ENCODE measurements at places on chromosomes 1 and 21.

GRCh38 chr1:890661-891060, 33.1 kb upstream of the SAMD11 start:
- no peak for DNase-seq

- DNase-seq = no peak
Measured at GRCh38 chr1:225653463-225654276, 747 bp upstream of the ENAH start.

- DNase-seq = no peak
Measured at GRCh38 chr1:1128454-1129139, 12.7 kb upstream of the C1orf159 start.

GRCh38 chr1:197017558-197018146, 40.3 kb downstream of the CFHR5 start:
- DNase-seq = no peak

GRCh38 chr1:85363521-85363920, 87.1 kb upstream of the BCL10 start:
- DNase-seq = no peak

DNA sequence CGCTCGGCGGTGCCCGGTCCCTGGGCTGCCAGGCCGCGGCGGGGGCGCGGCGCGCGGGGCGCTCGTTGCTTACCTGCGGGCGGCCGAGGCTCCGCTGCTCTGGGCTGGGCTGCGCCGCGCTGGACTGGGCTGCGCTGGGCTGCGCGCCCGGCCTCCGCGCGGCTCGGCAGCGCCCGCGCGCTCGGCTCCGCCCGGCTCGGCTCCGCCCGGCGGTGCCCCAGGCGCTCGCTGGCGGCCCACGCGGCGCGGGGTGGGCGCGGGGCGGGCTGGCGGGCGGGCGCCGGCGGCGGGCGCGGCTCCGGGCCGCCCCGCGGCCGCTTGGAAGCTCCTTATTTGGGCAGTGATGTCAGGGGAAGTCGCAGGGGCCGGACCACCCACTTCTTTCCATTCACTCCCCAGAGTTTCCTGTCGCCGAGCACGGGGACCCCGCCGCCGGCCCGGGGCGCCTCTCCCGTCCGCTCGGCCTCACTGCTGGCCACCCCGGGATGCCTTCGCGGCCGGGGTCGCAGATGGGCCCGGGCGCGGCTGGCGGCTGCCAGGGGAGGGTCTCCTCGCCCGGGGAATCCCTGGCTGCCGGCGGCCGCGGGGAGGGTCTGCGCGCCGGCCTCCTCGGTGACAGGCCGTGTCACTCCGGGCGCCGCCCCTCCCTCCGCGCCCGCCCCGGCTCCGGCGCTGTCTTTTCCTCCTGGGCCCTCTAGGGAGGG, 177.7 kb upstream of the EDN2 start:
- peak; percentile 74 for DNase-seq

GRCh38 chr1:240092301-240093119, 827 bp downstream of the FMN2 start:
- no peak for DNase-seq

GRCh38 chr1:22741118-22741517, 30.5 kb downstream of the EPHB2 start:
- no peak for DNase-seq

GRCh38 chr1:206507284-206508129, at the start of gene RASSF5:
Gene RASSF5 (plus strand): TSS chr1:206507531. CDS start chr1:206507603, 72 bp downstream.
- peak; percentile 78 for DNase-seq

GRCh38 chr1:8378981-8379470, 61.1 kb downstream of the SLC45A1 start:
- DNase-seq = no peak

GRCh38 chr21:46095814-46096595, 1.9 kb upstream of the COL6A2 start:
- DNase-seq = no peak

GRCh38 chr1:38891753-38892152, 10.4 kb upstream of the GJA9 start:
- no peak for DNase-seq

DNA sequence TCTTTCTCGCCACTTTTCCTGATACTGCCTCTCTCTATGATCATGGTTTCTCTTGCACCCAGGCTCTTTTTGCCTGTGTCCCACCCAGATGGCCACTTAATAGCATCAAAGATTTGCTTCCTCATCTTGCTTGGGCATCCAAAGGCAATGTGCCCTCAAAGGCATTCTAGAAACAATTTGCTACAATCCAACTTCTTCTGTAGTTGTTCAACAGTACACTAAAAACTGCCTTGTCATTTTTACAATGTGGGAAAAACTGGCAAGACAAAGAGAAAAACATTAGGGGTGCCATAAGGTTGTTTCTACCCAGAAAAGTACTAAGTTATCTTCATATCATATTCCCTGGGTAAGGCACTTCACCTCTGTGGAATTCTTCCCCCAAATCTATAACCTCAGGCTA, 16.5 kb upstream of the KLF18 start:
- DNase-seq = no peak

GRCh38 chr1:201648066-201648906, 109.4 kb downstream of the NAV1 start:
- no peak for DNase-seq

GRCh38 chr21:43847301-43847700, 17.7 kb upstream of the AGPAT3 start:
- no peak for DNase-seq

DNA sequence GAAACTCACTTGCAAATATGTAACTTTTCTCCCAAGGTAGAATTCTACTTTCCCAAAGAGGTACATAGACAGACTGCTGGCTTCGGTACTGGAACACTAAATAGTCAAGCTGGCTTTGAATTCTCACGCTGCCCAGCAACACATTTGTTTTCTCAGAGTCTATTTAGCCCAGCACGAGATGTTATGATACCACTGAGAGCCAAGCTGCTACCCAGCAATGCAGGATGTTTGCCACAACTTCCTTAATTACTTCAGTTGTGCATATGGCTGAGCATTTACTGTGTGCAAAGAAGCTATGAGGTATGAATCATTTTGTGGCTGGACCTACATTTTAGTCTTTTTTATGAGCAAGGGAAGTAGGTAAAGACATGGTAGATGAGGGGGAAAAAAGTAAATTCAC, 793.2 kb downstream of the PLA2G4A start:
- no peak for DNase-seq

GRCh38 chr21:37742115-37742514, 174.1 kb downstream of the KCNJ6 start:
- DNase-seq = no peak

DNA sequence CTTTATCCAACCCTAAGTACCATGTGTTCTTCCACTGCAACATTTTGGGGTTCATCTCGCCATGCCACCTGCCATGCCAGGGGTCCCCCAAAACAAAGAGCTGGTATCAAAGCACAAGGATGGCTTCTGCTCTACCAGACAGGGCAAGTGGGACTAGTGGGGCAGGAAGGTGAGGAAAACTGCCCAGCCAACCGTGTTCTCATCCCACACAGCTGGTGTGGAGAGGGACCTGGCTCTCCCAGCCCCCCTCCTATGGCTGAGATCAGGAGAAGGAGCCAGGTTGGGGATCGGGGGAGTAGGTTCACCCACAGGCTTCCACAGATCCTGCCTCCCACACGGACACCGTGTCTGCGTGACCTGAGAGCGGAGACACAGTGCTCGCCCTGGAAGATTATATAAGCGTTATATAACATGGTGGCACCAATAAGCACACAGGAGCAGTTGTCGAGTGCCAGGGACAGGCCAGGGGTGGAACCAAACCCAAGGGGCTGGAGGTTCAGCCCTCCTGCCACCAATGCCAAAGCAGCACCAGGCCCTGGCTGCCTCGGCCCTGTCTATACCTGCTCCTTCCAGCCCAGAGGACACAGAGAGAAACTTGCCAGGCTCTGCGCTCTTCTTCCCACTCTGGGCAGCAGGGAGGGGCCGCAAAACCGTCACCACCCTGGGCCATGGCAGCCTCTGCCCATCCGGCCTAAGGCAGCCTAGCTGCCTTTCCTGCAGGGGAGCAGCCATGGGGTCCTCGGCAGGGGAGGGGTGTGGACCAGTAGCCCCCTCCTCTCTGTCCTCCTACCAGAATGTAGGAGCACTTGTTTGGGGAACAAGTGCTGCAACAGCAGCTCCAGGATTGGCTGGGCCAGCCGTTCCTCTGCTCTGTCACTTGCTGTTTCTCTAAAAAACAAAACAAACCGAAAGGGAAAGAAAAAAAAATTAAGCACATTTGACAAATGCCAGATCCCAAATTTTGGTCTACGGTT, 43.5 kb downstream of the CD34 start:
- DNase-seq = peak; percentile 32

GRCh38 chr21:25887646-25888306, 153.0 kb downstream of the GABPA start:
- DNase-seq = no peak

- DNase-seq = no peak
Measured at GRCh38 chr21:35491114-35491513, 442.0 kb upstream of the RUNX1 start.

DNA sequence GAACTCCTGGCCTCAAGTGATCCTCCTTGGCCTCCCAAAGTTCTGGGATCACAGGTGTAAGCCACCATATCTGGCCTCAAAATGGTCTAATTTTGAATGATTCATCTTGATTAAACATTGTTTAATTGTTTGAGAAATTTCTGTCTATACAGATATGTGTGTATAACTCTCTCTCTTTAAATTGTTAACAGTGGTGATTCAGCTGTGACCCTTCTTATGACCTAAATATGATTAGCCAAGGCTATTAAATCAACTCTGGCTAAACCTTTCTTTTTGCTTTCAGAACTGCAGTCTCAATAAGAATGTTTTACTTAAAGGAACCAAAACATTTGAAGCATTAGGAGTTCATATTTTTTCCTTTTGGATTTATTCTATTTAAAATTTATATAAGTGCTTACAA, 19.2 kb upstream of the B3GALT5 start:
- no peak for DNase-seq

DNA sequence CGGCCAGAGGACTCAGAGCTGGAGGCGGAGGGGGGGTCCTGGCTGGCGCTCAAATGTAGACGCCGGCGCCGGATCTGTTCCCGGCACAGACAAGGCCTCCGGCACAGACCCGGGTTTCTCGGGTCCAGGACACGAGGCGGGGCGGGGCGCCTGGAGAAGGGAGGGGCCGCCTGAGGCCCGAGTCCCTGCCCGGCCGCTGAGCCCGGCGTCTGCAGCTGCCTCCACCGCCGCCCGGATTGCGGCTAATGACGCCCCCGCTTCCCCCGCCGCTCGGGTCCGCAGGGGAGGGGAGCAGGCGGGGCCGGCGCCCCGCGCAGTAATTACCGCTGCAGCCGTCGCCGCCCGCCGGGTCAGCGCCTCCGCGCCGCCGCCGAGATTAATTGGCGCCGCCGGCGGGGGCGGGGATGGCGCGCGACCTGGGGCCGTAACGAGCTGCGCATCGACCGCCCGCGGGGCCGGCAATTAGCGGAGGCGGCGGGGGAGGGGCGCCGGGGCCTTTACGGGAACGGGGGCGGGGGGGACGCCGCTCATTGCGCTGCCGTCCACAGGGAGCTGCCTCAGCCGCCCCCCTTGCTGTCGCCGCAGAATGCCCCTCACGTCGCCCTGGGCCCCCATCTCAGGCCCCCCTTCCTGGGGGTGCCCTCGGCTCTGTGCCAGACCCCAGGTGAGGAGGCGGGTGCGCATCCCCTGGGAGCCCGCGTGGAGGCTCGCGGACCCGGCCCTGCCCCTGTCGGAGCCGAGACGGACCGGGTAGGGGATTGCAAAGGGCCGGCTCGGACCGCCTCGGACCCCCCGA, 17.3 kb downstream of the NOC2L start:
- no peak for DNase-seq

- DNase-seq = peak; percentile 90
Measured at GRCh38 chr1:39098546-39099250, 72.5 kb downstream of the NDUFS5 start.

DNA sequence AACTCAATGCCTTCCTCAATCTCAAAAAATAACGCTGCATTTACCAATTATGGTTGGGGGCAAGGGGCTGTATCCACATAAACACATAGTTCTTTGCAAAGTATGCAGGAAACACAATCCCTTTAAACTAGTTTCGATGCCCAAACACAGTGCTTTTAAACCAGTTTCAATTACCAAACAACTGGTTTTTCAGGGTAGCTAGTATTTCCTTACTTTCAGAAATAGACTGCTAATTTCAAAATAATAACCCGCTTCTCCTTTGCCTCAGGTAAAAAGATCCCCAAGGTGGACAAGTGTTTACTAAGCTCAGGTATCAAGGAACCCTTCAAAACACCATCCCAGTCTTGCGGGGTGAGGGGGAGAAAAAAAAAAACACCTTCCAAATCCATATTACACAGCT, 2.8 kb downstream of the SIPA1L2 start:
- no peak for DNase-seq

- no peak for DNase-seq
Measured at GRCh38 chr1:99464738-99465137, 181.2 kb upstream of the PALMD start.

DNA sequence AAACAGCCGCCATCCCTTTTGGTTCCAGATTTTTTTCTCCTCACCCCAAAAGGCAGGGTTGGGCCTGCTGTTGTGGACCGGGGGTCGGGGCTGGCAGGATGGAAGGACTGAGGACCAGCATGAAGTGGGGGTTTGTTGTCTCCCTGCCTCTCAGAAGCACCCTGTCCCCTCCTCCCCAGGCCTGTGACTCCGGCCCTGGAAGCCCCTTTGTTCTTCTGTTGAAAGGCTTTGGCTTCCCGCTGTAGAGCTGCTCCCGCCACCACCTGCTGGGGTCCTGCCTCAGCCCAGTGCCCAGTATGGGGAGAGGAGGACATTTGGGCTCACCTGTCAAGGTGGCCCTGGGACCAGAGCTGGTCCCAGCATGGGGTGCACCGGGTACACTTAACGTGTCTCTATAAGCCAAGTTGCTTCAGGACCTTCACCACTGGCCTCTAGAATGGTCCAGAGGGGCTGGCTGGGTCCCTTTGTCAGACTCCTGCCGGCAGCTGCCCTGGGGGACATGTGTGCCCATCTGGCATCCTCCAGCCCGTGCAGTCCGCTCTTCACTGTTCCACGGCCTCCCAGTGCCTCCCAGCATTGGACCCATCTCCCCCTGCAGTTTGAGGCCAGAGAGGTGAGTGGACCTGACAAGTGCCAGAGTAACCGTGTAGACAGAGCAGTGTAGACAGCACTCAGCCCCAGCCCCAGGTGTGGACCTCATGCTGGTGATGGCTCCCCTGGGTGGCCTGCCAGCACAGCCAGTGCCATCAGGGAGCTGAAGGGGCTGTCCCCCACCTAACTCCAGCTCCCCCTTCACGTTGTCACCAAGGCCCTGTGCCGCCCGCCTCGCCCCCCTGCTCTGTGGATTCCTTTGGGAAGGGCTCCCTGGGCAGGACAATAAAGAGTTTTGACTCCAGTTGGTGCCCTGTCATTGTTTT, 6.1 kb upstream of the SYTL1 start:
- DNase-seq = no peak

DNA sequence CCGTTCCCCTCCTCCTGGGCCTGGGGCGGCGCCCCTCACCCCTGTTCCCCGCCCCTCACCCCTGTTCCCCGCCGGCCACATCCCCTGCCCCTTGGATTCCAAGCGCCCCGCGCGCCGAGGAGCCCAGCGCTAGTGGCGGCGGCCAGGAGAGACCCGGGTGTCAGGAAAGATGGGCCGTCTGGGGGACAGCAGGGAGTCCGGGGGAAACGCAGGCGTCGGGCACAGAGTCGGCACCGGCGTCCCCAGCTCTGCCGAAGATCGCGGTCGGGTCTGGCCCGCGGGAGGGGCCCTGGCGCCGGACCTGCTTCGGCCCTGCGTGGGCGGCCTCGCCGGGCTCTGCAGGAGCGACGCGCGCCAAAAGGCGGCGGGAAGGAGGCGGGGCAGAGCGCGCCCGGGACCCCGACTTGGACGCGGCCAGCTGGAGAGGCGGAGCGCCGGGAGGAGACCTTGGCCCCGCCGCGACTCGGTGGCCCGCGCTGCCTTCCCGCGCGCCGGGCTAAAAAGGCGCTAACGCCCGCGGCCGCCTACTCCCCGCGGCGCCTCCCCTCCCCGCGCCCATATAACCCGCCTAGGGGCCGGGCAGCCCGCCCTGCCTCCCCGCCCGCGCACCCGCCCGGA, at the start of gene TP73:
Gene TP73 (plus strand): TSS at position 587 of the 618 bp plus-strand sequence. CDS start 29,850 bp downstream, outside the sequence.
- DNase-seq = no peak
